Foreskin melanocyte (primary cell): ENCODE measurements at places on chromosomes 13 and 19.

GRCh38 chr19:51354103-51354741, 12.0 kb downstream of the ETFB start:
- no peak for DNase-seq

DNA sequence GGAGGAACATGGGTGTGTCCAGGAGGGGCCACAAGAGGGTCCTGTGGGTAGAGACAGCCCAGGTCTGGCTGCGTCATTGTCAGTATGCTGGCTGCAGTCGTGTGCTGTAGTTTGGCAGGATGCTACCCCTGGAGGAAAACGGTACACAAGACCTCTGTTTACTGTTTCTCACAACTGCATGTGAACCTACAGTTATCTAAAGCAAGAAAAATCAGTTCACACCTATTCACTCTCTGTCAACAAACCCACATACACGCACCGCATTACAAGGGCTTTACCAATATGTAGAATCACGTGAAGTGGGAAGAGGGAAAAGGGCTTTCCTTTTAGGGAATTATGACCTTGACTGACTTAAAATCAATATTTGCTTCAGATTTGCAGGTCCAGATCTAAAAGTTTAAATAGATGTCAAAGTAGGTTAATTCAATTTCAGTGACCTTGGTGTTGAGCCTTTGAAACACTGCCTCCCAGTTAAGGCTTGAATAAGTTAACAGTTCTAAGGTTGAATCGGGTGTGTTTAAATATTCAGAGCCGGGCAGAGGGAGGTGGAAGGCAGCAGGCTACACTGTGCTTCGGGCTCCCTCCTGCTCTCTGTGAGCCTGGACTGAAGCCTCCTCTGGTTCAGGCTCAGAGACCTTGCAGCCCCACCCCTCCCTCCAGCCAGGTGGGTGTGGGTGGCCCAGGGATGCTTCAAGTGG, 17.2 kb upstream of the MCF2L start:
- no peak for DNase-seq

DNA sequence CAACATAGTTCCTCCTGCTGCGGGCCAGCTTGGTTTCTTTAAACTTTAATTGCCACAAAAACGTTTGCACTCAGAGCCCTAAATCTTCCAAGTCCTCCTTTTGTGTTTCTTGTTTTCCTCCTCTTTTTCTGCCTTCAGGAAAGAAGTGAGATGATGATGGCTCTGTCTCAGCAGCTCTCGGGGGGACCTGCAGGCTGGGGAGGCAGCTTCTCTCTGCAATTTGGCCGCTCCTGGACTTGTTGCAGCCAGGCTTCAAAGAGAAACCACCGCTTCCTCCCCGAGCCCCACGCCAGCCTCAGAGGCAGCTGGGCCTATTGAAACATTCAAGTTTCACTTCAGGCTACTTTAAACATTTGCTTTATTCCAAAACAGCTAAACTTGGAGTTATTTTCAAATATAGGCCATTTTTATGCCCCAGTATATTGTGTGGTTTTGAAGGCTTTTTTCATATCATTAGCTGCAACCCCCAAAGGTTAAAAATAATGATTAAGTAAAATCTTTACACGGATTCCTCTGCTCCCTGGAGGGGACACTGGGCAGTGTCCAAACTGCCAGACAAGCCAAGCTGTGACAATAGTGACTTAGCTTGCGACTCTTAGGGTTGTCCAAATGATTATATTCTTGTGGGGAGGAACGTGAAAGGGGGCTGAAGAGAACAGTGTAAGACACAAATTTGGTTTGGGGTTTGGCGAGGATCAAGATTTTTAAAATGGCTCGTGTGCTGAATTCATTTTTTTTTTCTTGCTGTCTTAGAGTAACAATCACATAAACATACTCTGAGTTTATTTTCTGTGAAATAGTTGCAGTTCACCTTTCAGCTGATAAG, 330.8 kb downstream of the DLEU7 start:
- peak; percentile 57 for DNase-seq

GRCh38 chr13:107512551-107512950, 702.8 kb downstream of the LIG4 start:
- DNase-seq: no peak

DNA sequence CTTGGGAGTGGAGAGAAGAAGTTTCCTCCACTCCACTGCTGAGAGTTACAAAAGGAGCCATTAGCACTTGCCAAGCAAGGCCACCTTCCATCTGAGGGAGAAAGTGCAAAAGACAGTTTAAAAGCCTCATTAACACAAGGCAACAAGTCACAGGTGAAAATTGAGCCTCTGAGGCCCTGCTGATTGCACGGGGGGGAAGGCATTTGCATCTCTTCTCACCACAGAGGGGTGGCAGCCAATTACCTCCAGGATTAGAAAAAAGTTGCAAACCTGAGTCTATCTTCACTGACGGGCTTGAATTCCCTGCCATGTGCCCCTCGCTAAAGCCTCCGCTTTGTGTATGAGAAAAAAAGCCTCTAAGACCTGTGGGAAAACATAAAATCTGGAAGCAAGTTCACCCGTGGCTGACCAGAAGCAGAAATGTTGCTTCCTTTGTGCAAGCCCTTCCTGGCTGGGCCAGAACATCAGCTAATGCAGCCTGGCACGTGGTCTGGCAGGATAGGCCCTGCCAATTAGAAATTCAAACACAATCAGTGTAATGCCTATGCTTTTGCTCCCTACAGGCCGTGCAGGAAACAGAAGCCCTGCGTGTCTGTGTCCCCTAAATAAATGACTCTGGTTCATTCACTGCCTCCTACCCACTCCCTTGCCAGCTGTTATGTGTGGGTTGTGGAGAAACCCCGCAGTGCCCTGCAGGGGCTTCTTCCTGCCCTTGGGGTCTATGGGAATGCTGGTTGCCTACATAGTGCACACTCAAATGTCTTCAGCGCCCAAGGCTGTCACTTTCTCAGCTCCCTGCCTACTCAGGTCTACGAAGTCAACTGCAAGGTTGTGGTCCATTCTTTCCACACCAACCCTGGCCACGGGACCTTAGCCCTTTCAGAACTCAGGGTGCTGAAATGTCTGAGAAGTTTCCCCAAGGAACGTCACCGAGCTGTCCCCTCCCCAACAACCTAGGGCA, 150.2 kb downstream of the UQCRFS1 start:
- no peak for DNase-seq

GRCh38 chr13:47134939-47135489, 238.2 kb upstream of the HTR2A start:
- no peak for DNase-seq

GRCh38 chr13:20993661-20994440, 67.5 kb downstream of the LATS2 start:
- DNase-seq: no peak

DNA sequence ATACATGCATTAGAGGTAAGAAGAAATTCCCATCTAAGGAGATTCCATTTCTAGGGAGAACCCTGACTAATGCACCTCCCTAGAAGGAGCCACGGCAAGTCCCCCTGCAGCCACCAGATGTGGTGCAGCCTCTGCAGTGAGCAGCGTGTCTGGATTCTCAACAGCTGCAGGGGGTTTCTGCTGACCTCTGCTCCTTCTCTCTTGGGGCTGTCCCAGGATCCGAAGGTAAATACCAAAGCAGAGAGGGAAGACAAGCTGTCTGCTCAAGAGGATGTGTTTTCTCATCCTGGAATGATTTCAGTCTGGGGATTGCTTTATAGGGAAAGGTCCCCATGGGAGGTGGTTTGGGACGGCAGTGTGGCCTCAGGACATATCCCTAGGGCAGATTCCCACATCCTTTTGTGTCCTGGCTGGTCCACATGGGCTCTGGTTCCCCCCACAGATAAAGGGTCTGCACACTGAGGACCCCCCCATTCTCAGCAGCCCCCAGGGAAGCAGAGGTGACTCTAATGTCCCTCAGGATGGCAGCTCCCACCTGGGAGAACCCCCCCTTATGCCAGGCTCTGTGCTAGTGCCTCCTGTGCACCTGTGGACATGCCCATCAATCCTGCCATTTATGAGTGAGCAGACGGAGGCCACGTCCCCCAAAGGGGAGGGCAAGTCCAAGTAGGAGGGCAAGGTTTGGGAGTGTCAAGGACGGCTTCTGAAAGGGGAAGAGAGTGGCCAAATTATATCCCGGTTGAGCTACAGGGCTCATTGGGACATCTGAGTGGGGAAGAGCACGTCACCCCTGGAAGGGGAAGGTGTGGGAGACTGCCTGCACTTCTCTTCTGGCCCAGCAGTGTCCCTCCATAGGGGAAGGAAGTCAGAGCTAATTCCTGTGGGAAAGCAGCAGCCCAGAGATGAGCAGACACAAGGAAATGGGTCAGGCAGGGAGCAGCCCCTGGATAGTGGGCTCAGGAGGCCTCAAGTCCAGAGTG, 10.2 kb upstream of the OR10H5 start:
- DNase-seq: no peak

GRCh38 chr19:13172346-13173138, 22.3 kb downstream of the IER2 start:
- DNase-seq: peak; percentile 71

GRCh38 chr19:54096617-54097106, 3.9 kb downstream of the OSCAR start:
- DNase-seq: no peak

DNA sequence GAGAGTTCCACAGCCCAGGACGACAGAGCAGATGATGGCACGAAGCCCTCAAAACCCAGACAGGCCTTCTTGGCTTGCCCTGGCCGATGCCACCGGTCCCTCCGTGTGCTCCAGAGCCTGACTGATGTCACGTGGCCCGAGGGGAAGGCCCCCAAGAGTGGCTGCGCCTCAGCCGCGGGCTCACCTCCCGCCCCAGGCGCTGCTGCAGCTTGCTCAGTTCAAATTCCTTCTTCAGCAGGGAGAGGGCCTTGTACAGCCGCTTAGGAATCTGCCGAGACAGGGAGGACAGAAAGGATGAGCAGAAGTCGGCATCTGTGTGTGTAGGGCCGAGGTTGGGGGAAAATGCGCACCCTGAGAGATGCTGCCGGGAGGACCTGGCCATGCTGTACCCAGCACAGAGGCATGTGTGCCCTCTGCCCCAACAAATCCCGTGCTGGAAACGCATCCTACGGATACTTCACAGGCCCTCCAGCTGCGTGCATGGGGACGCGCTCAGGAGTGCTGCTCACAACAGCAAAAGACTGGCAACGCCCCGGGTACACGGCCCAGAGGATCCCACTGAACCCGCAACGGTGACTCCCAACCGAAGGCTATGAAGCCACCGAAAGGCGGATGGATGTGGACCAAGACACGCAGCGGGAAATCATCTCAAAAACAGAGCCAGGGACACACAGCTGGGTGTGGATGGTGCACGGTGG, 12.9 kb downstream of the LONP1 start:
- DNase-seq: no peak
